ENCODE measurements at places on chromosomes 12 and 14.
A peak's percentile ranks its signal among the peaks of the same experiment; 100 is the strongest.

DNA sequence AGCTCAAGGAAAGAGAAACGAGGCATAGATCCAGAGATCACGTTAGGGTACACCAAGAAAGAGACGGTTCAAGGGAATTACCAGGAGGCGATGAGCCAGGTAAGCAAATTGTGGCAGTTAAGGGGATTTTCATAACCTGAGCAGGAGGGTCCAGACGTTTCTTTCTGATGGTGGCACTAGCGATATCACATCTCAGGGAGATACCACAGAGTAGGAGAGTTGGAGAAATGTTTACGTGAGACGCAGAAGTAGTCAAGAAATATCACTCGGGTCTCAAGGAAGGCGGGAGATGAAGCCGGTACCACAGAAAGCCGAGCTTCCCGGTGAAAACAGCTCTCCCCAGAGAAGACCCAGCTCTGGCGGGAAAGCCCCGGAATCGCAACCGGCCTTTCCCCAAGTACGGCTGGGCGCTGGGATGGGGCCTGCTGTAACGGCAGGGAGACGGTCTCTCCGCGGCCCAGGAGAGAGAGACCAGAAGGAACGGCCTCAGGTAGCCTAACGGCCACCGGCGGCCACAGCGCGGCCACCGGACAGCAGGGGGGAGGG, 485 bp downstream of the SENP1 start:
- no peak for DNase-seq

DNA sequence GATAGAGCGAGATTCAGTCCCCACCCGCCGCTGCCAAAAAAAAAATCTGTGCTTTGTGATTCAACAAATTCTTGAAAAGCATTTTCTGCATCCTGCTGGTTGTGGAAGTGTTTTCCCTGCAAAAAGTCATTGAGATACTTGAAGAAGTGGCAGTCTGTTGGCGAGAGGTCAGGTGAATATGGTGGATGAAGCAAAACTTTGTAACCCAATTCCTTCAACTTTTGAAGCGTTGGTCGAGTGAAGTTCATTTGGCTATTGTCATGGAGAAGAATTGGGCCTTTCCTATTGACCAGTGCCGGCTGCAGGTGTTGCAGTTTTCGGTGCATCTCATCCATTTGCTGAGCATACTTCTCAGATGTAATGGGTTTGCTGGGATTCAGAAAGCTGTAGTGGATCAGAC, 20.9 kb downstream of the SRGAP1 start:
- DNase-seq: no peak

DNA sequence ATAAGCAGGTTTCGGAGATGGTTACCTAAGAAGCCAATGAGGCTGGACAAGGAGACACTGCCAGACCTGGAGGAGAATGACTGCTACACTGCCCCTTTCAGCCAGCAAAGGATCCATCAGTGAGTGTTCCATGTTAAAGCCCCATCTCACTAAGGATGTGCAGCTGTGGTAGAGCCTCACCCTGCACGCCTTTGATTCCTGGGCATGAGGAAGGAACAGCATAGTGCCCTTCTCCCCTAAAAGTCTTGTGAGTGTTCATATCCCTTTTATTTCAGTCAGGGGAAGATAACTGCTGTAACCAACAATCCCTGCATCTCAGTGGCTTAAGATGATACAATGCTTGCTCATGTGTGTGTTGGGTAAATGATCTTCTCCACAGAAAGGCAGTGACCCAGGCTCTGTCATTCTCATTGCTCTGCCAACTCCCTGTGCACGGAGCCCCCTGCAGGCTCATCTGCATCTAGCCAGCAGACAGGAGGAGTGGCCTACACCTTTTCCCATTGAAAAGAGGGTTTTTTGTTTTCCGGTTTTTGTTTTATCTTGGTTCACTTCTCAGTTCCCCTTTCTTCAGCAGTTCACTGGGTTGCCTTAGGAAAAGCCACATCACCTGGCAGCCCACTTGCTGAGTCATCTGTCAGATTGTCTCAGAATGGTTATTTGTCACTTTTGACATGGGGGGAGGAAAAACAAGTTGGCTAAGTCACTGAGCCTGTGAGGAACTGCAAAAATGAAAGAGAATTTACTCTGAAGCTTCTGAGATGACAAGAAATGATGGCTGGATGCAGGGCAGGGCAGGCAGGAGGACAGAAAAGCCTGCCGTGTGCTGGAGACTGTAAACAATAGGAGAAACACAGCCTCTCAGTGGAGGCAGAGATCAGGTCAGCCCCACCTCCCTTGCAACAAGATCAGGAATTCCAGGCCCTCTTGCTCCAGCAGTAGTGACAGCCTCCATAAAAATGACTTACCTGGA, 193.3 kb downstream of the ANO4 start:
- peak; percentile 72 for DNase-seq

DNA sequence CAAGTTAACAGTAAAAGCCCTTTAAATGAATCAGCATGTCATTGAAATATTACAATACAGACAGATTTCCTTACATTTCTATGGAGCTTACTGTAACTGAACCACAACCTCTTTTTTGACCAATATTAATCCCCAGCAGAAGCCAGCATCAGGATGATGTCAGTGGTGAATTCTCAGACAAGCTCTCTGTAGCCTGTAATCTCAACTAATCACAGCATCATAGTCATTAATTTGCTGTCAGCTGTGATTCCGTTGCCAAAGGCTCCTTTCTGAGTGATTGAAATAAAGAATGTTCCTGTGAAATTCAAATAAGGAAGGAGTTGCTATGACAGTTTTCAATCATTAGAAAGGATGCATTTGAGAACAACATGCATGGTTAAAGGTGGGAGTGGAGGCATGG, 323.1 kb downstream of the PDZRN4 start:
- DNase-seq: no peak

- no peak for DNase-seq
These were observed 119.2 kb downstream of the PELI2 start for GRCh38 chr14:56237398-56237797.

- no peak for DNase-seq
These were observed 615 bp downstream of the DDX51 start for GRCh38 chr12:132143336-132144071.

Measured in Calu3 (cell line).